Upper lobe of left lung (tissue), 6 donors: ENCODE measurements at places on chromosomes 3 and 15.

- no peak for DNase-seq
Observed at GRCh38 chr15:79339588-79340314, 28.8 kb downstream of the TMED3 start.

DNA sequence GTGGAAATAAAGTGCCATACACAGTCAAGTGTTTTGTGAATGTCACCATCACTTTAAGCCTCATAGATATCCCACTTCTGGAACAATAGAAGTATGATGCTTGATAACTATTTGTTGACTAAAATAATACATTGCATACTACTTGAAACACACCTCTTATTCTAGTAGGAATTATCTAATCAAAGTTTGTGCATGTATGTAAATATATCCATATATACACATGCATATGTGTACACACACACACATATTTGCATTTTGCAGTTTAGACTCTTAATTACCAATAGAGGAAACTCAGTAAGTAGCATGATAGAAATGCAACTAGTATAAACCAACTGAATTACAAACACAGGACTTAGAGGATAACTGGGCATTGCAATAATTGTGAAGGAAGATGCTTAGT is 1084.1 kb downstream of the FHIT start:
- no peak for DNase-seq

- peak; percentile 38 for DNase-seq
Observed at GRCh38 chr3:149771652-149772271, 19.5 kb upstream of the COMMD2 start.

DNA sequence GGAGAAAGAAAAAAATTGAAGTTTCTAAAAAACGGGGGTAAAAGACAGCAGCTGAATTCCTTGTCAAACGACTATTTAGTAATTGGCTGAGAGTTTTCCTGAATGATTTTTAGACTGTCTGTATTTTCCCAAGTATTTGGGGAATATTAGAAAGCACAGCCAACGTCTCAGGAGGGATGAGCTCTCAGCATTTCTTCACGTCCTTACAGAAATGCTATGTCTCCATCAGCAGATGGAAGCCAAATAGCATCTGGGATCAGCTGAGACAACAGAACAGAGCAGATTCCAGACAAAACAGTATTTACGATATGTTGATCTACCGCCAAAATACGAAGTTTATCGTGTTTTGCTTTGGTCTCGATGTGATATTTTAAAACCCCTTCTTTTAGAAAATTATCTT is 5.3 kb upstream of the TMC3 start:
- no peak for DNase-seq

DNA sequence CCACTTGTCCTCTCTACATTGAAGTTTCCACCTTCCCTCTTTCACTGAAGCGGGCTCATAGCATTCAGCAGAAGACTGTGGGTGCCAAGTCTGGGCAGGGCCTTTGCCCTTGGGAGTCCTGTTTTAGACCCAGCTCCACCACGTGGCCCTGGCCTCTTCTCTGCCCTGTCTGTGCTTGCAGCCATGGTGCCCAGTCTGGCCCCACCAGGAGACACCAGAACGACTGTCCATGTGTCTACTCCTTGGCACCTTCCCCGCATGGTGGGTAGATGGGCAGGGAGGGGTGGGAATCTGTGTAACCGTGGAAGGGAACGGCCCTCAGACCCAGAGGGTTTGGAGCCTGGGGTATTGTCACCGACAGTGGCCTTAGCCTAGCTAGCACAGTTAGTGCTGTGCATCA is 17.9 kb upstream of the EMC3 start:
- DNase-seq: no peak

- no peak for DNase-seq
Observed at GRCh38 chr3:39211332-39212130, 19.1 kb upstream of the XIRP1 start.

DNA sequence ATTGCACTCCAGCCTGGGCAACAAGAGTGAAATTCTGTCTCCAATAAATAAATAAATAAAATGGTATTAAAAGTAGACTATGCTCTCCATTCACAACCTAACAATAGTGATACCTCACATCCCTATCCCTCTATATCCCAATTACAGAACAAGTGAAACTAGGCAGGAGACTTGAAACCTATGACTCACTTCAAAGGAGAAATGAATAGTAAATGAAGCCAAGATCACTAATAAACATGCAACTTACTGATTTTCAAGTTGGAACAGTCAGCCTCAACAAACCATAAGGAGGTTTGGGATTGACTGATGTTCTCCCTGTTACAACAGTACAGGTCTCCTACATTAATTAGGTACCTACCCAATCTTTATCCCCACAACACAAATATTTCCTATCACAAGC is 103.4 kb downstream of the GSK3B start:
- DNase-seq: no peak

- no peak for DNase-seq
Observed at GRCh38 chr15:95377258-95377852, 953.1 kb upstream of the NR2F2 start.

DNA sequence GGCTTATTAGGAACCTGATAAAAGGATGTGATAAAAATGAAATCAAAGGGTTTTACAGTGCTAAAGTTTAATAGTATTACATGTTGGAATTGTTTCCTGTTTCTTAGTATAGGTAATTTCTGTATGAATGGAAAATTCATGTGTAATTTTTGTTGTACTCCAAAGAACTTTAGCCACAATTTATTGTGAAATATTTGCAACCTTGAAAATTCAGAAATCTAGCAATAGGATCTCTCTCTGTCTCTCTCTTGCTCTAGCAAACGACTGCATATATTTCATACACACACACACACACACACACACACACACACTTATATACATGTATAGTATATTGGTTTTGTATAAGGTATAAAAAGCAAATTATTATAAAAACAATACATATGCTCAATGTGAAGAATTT is 59.6 kb downstream of the PIAS1 start:
- no peak for DNase-seq
